Naive thymus-derived CD8-positive, alpha-beta T cell (primary cell): ENCODE measurements at places on chromosomes 7 and 10. TPM values are rescaled to one million over a fixed set of nuclear protein-coding genes. Genes with fewer than 3 reads are reported as not detected.

DNA sequence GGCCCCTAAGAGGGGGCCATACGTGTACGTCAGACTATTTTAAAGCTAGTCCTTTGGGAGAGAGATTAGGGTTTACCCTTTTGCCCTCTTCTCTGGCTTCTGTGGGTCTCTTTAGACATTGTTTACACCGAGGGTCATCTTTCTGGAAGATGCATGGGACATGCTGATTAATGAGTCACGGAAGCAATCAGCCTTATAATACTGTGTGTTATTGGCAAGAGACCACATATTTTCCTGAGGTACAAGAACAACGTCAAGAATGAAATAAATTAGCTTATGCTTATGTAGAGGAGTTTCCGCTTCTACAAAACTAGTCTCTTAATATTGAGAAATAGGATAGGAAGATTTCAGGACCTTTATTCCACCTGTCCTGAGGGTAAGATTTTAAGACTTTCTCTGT, 327.7 kb downstream of the BBS9 start:
- H3K36me3 ChIP-seq = peaks cover 4% of the 10 kb centered on the region
- H3K4me1 ChIP-seq = no peaks in the 10 kb centered on the region

GRCh38 chr7:15557186-15557585, 4.6 kb downstream of the AGMO start:
- H3K27ac ChIP-seq = no peak overlapping the region
- no peak for DNase-seq
- H3K4me3 ChIP-seq = no peak overlapping the region
- no peaks in the 10 kb centered on the region for H3K4me1 ChIP-seq
- H3K27me3 ChIP-seq = no peaks in the 10 kb centered on the region

The EPDR1 gene
- 1.6 TPM for polyA plus RNA-seq

The TSPAN33 gene
- polyA plus RNA-seq = 24.3 TPM

The URGCP gene
- polyA plus RNA-seq = 34.2 TPM

- H3K27me3 ChIP-seq = no peaks in the 10 kb centered on the region
- no peaks in the 10 kb centered on the region for H3K36me3 ChIP-seq
- H3K27ac ChIP-seq = no peak overlapping the region
- no peak for DNase-seq
Observed at GRCh38 chr7:144477348-144477747, 73.9 kb upstream of the NOBOX start.

The ARHGAP22 gene
- not detected for polyA plus RNA-seq

The SUN3 gene
- polyA plus RNA-seq = 1.0 TPM

DNA sequence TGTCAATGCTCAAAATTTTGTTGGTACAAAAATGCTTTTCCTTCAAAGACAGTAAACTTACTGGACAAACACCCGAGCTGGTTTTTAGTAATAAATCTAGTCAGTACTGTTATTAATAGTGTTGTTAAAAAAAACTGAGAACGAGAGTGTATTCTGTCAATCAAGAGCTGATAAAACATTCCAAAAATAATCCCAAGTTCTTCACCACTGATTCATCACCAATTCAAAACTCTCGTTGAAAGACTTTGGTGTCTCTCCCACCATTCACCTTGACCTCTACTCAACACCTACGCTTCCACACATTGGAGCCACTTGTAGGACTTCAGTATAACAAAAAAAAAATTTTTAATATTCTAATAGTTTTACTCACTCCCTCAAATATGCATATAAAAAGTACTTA, 279.2 kb downstream of the PARD3 start:
- H3K4me1 ChIP-seq = no peaks in the 10 kb centered on the region
- H3K4me3 ChIP-seq = no peak overlapping the region
- DNase-seq = no peak

DNA sequence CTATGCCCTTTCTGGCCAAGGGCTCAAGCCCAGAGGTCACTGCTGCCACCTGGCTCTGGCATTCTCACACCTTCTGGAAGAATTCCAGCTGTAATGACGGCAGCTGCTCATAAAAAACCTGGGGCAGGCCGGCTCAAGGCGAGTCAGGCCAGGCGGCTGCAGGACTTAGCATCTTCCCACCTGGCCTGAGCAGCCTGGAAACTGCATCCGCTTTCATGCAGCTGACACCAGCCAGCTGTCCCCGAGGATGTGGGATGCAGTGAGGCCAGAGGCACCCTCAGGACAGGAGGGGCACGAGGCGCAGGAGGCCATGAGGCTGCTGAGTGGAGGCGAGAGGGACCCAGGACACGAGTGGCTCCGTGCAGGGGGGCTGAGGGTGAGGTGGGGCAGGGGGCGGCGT, 47.5 kb upstream of the ADGRA1 start:
- H3K27ac ChIP-seq = no peak overlapping the region
- no peak for DNase-seq
- H3K4me1 ChIP-seq = no peaks in the 10 kb centered on the region
- no peaks in the 10 kb centered on the region for H3K36me3 ChIP-seq
- peaks cover 14% of the 10 kb centered on the region for H3K27me3 ChIP-seq

DNA sequence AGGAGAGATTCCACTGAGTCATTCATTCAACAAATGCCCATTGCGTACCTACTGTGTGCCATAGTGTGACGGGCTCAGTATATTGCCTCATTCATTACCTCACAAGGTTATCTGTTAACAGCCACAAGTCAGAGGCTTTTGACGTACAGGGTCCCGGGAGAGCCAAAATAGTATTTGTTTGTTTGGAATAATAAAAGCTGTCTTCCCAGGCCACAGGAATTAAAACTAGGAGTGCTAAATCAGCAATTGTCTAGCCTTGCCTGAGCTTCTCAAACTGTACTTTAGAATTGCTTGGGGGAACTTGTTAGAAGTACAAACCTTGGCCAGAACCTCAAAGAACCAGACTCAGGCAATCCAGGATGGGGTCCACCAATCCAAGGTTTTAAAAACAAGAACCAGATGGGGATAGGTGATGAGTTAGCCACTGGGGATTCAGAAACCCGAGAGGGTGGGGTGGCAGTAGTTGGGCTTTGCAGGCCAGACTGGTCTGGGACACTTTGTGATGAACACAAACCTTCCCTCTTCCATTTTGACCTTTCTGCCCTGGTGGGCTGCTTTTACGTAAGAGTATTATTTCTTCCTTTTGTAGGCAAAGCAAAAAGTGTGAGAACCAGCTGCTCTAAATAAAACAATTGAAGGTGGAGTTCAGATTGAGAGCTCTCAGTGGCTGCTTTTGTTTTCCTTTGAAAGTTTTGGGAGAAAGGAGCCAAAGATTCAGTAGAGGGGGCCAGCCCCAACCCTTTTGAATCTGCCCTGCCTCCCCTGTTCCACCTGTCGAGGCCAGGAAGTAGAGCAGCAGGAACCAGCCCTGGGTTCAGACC, 113.0 kb upstream of the ANLN start:
- no peak overlapping the region for H3K4me3 ChIP-seq
- DNase-seq = no peak
- H3K36me3 ChIP-seq = no peaks in the 10 kb centered on the region
- no peak overlapping the region for H3K27ac ChIP-seq

- DNase-seq = no peak
- no peaks in the 10 kb centered on the region for H3K27me3 ChIP-seq
- H3K4me1 ChIP-seq = no peaks in the 10 kb centered on the region
- no peak overlapping the region for H3K27ac ChIP-seq
- no peaks in the 10 kb centered on the region for H3K36me3 ChIP-seq
Observed at GRCh38 chr10:73584737-73585136, 6.4 kb downstream of the USP54 start.

GRCh38 chr10:122656308-122656705, 43.3 kb downstream of the C10orf120 start:
- H3K4me1 ChIP-seq = no peaks in the 10 kb centered on the region
- no peak overlapping the region for H3K27ac ChIP-seq
- H3K36me3 ChIP-seq = peaks cover 4% of the 10 kb centered on the region
- no peak for DNase-seq

The POLR3A gene
- 10.3 TPM for polyA plus RNA-seq

The SPDYE16 gene
- polyA plus RNA-seq = not detected

GRCh38 chr10:15349112-15349511, 22.0 kb downstream of the FAM171A1 start:
- no peaks in the 10 kb centered on the region for H3K36me3 ChIP-seq
- peaks cover 22% of the 10 kb centered on the region for H3K27me3 ChIP-seq
- no peak for DNase-seq
- no peaks in the 10 kb centered on the region for H3K4me1 ChIP-seq

DNA sequence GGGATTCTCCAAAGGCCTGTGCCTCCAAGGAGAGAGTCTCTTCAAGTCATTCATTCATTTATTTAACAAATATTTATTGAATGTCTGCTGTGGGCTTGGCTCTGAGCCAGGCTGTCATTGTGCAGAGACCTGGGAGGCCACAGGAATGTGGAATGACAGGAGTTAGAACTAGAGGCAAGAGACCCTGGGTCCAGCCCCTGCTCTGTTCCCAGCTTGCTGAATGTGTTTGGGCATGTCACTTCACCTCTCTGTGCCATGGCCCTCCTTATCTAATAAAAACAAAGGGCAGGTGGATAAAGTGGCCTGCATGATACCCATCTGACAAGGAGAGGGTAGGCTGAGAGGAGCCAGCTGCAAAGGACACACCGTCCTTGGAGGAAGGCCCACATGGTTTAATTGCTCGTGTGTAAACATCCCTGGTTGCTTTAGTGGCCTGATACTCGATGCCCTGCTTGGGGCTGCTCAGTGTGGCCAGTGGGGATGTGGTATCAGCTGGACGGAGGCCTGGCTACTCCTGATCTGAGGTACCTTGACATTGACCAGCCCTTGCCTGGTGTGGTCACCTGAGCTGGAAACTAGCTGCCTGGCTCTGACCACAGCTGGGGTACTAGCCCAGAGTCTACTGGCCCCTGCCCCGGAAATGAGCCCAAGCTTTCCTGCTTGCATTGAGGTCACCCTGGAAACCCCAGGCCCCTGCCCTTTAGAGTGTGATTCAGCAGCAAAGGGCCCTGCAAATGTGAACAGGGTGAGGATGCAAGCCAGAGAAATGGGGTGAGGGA, 116.2 kb downstream of the CDH23 start:
- no peaks in the 10 kb centered on the region for H3K27me3 ChIP-seq
- H3K27ac ChIP-seq = no peak overlapping the region
- no peak for DNase-seq
- no peaks in the 10 kb centered on the region for H3K4me1 ChIP-seq

DNA sequence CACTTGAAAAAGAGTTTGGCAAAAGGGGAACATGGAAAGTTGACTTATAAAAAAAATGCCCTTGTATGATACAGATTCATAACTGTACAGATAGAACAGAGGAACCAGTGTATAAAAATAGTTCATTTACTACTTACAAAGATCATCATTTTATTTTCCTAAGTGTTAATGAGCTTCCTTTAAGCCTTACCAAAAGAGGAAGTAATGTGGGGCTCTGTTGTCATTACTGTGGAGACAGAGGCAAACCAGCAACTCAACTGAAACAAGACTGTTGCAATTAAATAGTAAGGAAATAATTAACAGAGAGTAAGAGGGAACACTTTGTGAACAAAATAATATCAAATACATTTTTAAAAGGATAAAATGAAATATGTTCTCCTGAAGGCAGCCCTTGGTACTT, 526.2 kb upstream of the ADARB2 start:
- H3K27ac ChIP-seq = no peak overlapping the region
- DNase-seq = no peak
- H3K4me3 ChIP-seq = no peak overlapping the region
- H3K36me3 ChIP-seq = no peaks in the 10 kb centered on the region
- peaks cover 7% of the 10 kb centered on the region for H3K27me3 ChIP-seq
- H3K4me1 ChIP-seq = no peaks in the 10 kb centered on the region

GRCh38 chr10:76998451-76998850, 639.2 kb downstream of the KCNMA1 start:
- no peak overlapping the region for H3K4me3 ChIP-seq
- H3K36me3 ChIP-seq = no peaks in the 10 kb centered on the region

GRCh38 chr10:92809840-92810239, 38.5 kb upstream of the EXOC6 start:
- no peaks in the 10 kb centered on the region for H3K36me3 ChIP-seq
- H3K27ac ChIP-seq = no peak overlapping the region
- no peaks in the 10 kb centered on the region for H3K4me1 ChIP-seq

DNA sequence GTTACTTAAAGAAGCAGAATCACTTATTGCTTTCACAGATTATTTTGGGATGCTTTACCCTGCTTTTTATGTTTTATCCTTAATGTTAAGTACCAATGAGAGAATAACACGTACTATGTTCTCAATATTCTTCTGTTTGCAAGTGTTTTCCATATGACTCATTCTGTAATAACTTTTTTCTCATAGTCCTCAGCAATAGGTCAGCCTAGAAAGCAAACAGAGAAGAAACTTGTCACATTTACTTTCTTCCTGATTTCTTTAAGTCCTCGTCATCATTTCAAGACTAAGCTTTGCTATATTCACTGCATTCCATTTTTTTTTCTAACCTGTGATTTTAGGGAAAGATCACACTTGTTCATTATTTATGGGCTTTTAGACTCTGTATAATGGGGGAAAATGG, 6.8 kb upstream of the AGR2 start:
- H3K4me1 ChIP-seq = peaks cover 3% of the 10 kb centered on the region
- H3K27ac ChIP-seq = no peak overlapping the region
- H3K27me3 ChIP-seq = peaks cover 4% of the 10 kb centered on the region
- no peaks in the 10 kb centered on the region for H3K36me3 ChIP-seq
- H3K4me3 ChIP-seq = no peak overlapping the region

- no peaks in the 10 kb centered on the region for H3K4me1 ChIP-seq
- H3K27me3 ChIP-seq = peaks cover 10% of the 10 kb centered on the region
- H3K27ac ChIP-seq = no peak overlapping the region
- DNase-seq = no peak
Observed at GRCh38 chr7:117485118-117485620, 5.3 kb downstream of the CFTR start.

DNA sequence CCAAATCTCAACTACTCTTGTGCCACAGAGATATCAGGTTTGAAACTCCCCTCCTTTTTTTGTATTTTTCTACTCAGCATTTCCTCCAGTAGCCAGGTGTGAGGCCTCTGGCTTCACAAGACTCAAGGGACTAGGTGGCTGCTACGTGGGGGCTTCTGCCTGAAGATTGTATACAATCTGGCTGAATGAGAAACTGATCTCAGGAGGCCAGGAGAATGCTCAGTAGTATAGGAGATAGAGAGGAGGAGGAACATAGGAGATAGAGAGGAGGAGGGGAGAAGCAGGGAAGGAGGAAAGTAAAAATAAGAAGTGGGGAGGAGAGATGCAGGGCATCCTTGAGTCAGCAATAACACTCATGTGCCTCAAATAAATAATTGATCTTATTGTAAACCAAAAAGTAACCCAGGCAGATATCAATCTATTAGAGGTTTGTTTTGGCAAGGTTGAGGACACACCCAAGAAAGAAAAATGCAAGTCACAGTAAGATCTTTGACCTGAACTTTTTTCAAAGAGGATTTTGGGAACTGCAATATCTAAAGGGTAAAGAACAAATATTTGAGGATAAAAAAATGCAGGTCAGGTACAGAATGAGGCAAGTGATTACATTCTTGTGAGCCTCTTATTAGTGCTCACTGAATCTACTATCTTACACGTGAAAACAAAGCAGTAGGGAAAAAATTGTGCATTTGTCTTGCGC, 36.8 kb downstream of the AKR1C8 start:
- no peaks in the 10 kb centered on the region for H3K4me1 ChIP-seq
- DNase-seq = no peak
- H3K4me3 ChIP-seq = no peak overlapping the region
- H3K27ac ChIP-seq = no peak overlapping the region
- H3K36me3 ChIP-seq = peaks cover 5% of the 10 kb centered on the region
- no peaks in the 10 kb centered on the region for H3K27me3 ChIP-seq
